ENCODE measurements at places on chromosomes 7 and 10. TPM values are rescaled to one million over a fixed set of nuclear protein-coding genes. Genes with fewer than 3 reads are reported as not detected.

GRCh38 chr10:68560186-68560942, at the start of gene TET1:
TSS of gene TET1 (plus strand) at chr10:68560337. CDS start at chr10:68572339, 12,002 bp downstream.
- DNase-seq, result peak; percentile 29

INSIG1 gene
- 94.9 TPM for total RNA-seq

TRPV6 gene
- not detected for total RNA-seq

DNA sequence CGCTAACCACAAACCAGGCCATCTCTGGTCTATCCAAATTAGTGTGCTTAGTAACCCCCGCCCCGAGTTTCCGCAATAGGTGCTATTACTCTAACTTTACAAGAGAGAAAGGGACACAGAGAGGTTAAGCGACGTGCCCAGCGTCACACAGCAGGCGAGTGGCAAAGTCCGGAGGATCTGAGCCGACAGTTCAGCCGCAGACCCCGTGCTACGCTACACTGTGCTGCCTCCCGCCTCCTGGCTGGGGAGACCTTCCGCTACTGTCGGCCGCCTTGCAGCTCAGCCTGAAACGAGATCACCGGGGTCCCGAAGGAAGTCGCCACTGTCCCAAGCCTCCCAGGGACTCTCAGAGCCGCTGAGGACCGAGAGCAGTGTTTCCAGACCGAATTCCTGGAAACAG, 799 bp downstream of the INTS1 start:
- DNase-seq, result peak; percentile 16

DNA sequence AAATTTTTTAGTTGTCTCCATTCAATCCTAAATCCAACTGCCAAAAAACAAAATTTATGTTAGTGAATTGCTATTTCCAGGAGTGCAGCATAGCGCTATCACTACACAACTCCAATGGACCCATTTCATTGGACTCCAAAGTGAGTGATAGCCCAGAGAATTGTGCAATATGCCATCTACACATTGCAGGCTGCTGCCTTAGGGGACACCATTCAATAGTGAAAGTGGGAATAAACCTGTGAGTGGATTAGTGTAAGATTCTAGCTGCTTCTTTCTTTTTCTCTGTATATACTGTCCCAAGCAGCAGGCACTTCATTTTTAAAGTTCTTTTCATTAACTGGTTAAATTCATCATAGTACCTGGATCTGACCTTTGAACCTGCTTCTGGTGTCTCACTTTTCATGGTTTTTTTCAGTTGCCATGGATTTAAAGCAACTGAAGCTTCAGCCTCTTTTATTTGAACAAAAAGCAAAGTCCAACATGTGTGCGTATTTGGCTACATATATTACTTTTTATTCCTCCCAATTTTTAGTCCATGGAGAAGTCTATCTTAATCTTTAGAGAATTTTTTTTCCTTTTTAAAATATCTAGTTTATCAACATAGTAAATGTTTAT, 97.3 kb downstream of the DGKB start:
- DNase-seq, result no peak

GRCh38 chr7:138710536-138711385, 9.6 kb upstream of the SVOPL start:
- no peak for DNase-seq

DNA sequence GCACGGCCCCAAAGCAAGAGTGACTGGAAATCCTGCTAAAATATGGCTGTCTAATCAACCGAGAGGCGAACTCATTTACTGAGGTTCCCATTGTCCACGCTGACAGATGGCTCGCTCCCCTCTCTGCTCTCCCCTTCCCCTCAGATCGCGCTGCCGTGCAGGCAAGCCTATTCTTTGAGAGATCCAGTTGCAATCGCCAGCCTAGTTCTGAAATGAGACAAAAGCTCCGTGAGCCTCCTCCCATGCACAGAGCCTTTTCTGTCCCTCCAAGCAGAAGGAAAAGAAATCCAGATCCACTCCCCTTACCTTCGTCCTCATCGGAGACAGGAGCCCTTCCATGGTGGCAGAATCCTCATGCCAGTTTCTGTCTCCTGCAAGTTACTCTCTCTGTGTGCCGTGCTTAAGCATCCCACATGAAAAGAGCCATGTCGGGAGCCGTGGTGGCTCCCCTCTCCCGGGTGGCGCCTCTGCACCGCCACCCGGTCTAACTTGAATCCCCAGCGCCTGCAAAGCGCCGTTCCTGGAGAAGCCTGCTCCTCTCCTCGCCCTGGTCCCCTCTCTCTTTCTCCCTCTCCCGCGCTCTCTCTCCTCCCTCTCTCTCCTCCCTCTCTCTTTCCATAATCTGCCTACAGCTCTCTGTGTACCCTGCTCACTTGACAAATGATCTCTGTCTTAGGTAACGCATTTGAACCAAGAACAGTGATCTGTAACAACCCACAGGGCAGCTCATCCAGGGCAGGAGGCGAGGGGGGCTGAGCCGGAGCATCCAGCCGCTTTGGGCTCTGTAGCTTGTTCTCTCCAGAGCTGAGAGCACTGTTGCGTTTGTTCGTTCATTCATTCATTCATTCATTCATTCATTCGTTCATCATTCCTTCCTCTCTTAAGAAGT, 156.8 kb downstream of the FRMD4A start:
- peak; percentile 23 for DNase-seq

TFEC gene
- total RNA-seq, result not detected

- no peak for DNase-seq
These were observed 259.7 kb downstream of the CALN1 start for GRCh38 chr7:72152161-72153131.

PPP1R17 gene
- total RNA-seq, result not detected

SMURF1 gene
- total RNA-seq, result 14.0 TPM

- peak; percentile 66 for DNase-seq
These were observed 1.8 kb downstream of the HNRNPF start for GRCh38 chr10:43407148-43407575.

DNA sequence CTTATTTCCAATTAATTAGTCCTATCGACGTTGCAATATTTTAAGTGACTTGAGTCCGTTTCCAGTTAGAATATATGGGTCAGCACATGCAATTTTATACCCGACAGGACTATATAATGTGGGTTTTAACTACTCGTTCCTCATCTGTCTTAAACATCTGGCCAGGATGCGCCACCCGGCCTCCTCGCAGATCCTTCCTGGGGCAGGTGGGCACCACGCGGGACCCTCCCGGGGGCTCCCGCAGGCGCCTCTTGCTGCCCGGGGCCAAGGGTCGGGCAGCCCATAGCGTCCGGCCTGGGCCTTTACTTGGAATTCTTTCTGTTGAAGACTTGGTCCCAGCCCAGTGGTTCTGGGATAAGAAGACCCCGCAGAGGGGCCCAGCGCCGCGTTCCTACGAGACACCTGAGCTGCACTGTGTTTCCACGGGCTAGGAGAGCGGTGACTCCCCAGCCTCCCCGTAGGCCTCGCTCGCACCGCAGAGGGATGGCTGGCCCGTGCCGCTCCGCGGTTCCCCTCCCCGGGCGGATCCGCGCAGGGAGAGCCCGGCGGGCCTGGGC, 10.1 kb upstream of the MNX1 start:
- no peak for DNase-seq

DNA sequence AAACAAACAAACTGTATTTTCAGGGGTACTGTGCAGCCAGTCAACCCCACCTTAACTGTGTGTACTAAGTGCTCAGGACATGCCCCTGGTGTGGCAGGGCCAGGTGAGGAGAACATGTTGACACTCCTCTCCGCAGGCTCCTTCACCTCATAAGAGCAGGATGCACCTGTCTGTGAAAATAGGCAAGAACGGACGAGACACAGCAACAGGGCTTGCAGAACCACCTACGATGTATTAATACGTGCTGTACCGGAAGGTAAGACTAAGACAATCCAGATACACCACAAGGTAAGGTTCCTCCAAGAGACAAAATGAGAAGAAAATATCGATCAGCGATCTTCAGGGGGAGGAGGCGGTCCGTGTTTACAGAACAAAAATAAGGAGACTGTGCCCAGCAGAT, 65.8 kb upstream of the CAMK2B start:
- DNase-seq, result no peak

DNA sequence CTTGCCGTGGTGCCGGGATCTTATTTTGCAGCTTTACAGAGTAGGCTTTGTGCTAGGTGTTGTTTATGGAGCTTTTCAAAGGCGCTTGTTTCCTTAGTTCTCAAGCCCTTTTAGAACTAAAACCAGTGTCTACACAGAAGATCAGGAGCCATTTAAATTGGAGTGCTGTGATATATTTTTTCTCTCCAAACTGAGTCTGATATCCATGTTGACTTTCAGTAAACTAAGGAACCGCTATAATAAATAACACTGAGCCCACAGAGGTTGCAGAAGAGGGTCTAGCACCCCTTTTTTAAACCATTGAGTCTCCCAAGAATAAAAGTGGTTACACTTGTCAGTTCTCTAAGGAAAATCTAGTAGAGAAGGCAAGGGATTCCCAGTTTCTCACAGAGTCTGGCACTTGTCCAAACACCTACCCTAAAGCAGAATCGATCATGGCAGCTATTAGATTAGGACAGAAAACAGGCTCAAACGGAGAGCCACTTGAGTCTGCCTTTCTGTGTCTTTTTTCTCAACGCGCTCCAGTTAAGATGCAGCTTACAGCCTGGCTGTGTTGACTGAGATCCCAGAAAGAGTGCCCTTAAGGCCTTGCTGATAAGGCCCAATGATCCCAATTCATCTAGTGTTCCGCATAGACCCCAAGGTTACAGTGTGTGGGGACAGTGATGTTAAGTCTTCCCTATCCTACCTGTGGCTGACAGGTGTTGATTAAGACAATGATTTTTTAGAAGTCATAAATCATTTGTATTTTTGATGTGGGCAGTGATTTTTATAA, 804 bp downstream of the TMEM106B start:
- no peak for DNase-seq

- DNase-seq, result no peak
These were observed 137.3 kb downstream of the VTI1A start for GRCh38 chr10:112584276-112584675.

WDFY4 gene
- total RNA-seq, result not detected

DNA sequence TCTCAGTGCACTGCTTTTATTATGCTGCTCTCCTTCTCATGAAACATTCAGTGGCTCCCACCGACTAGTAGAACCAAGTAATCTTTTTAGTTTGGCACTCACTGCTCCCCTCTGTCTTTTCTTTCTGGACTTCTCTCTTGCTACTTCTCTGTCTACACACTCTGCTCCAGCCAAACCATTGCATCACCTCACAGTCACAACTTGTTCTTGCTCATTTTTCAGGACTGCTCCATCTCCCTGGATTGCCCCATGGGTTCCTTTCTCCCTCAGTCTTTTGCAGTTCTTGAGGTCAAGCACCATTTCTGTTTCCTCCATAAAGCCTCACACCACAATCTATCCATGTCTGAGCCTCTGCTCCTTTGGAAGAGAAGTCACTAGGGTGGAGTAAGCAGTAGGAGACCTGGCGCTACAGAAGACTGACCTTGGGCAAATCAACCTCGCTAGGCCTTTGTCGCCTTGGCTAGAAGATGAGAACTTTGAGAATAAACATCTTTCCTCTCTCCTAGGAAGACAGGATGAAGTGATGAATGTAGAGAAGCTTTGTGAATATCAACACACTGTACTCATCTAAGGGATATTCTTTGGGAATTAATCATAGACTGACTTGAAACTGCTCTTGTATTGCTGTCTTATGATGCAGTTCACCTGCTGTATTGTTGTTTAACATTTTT, 186.2 kb downstream of the LRMDA start:
- no peak for DNase-seq

DNA sequence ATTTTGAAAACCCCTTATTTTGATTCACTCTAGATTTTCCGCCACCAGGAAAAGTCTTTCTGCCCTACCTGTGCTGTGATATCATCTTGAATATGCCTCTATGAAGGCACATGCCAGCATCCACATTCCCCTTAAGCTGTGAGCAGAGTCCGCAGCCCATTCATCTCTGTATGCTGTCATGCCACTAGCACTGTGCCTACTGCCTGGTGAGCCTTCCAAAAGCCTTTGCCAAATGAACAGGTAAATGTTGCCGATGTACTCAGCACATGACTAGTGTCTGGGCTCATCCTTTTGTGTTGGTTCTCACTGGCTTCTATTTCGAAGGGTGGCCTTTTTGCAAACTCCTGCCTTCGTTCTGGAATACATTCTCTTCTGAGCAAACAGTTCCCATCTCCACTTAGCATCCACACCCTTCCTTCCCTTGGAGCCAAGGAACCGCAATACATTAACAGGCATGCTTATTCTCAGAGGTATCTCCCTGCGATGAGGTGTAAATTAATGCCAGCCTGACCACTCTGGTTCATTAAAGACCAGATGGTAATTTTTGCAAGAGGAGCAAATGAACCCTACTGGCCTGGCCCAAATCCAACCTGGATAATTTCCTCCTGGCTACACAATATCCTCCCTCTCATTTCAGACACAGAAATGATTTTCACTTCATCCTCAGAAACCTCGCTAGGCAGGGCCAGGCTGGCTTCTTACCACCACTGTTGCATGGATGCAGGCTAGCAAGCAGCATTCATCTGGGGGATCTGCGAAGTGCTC, 339.7 kb upstream of the NFE2L3 start:
- DNase-seq, result no peak

GRCh38 chr7:130369110-130369711, 11.1 kb upstream of the CPA1 start:
- no peak for DNase-seq

GRCh38 chr10:58704226-58704625, 191.6 kb downstream of the BICC1 start:
- DNase-seq, result no peak

GRCh38 chr7:154774303-154774969, 228.5 kb downstream of the PAXIP1 start:
- DNase-seq, result no peak

SPOCK2 gene
- total RNA-seq, result 216 TPM

NAT16 gene
- not detected for total RNA-seq

- DNase-seq, result no peak
These were observed 31.9 kb downstream of the ZEB1 start for GRCh38 chr10:31350891-31351290.

LIPJ gene
- total RNA-seq, result not detected

DNA sequence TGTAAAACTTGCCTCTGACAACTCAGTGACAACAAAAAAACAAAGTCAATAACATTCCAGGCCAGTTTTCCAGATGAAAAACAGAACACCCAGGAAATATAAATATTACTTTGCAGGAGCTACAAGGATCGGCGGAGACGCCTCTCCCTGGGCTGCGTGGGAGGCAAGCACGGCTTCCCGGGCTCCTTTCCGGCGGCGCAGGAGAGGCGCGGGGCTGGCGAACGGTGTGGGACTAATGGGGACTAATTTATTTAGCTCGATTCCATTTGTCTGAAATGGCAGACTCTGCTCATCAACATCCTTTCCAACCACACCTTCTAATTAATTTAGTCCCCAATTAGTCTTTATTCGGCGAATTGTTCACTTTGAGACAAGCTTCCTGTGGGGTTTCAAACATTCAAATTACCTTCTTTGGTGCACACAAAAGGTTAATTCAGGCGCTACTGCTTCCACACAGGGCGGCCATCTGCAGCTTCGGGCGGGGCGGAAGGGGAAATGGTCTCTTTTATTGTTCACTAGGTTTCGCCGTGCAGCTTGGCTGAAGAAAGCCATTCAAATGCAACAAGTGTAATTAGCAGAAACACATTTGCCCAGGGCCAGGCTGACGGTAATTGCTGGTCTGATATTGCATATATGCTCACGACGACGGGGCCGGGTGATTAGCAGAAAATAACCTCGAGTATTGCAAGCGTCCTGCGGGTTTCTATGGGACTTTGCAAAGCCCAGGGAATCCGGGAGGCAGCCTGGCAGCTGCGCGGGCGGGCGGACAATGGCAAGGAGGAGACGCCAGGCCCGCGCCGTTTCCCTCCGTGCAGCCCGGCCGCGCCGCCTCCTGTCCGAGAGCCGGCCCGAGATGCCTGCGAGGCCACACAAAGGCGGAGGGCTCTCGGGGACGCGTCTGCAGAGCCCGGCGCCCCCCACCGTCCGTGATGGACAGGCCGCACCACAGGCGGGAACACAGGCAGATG, 270.1 kb downstream of the PTPRN2 start:
- DNase-seq, result no peak

CNPY1 gene
- total RNA-seq, result not detected

- no peak for DNase-seq
These were observed 149.6 kb upstream of the SEMA3E start for GRCh38 chr7:83798489-83798888.

UTF1 gene
- not detected for total RNA-seq

Measured in activated CD4-positive, alpha-beta memory T cell treated with anti-CD3 and anti-CD28 coated beads for 36 hours (primary cell).